Right renal pelvis (tissue), 4 donors: ENCODE measurements at places on chromosomes 11 and 22.

- no peak for DNase-seq
These were observed 1071.2 kb downstream of the BRD1 start for GRCh38 chr22:48756146-48757111.

- DNase-seq: no peak
These were observed 4.4 kb downstream of the APOL1 start for GRCh38 chr22:36257308-36257707.

GRCh38 chr11:120089036-120090001, 48.6 kb downstream of the TRIM29 start:
- DNase-seq: no peak

DNA sequence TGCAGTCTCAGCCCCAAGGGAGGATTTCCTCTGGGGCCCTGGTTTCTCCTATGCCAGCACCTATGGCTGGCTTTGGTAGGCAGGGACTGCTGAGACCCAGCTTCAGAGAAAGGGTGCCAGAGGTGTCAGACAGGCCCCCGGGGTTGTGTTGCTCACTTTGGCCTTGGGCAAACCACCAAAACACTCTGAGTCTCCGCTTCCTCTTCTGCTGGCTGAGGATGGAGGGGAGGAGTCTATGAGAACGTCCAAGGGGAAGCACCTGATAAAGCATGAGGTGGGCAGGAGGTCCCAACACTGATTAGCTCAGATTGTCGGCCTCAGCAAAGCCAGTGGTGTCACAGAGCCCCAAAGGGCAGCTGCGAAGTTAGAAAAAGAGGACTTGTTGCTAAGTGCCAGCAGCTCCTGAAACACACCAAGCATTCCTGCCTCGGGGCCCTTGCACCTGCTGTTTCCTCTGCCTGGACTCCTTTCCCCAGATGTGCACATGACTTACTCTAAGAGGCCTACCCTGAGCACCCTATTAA, 10.5 kb downstream of the SMTNL1 start:
- DNase-seq: no peak

DNA sequence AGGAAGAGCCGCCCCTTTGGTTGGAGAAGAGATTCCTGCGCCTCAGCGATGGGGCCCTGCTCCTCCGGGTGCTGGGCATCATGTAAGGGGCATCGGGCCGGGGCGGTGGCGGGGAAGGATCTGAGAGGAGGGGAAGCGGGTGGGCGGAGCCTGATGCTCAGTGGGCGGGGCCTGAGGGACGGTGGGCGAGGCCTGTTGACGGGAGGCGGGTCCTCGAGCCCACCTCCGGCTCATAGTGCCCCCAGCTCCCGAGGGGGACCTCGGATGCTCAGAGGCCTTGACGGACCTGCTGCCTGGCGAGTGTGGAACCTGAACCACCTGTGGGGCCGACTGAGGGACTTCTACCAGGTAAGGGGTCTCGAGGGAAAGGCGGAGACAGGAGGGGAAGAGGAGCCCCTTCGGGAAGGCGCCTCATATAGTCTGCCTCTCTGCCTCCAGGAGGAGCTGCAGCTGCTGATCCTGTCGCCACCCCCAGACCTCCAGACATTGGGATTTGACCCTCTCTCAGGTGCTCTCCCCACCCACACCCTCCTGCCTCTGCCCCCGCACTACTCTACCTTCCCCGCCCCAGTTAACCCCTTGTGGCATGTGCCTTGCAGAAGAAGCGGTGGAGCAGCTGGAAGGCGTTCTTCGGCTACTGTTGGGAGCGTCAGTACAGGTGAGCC, 799 bp downstream of the CCDC88B start:
- DNase-seq: no peak

DNA sequence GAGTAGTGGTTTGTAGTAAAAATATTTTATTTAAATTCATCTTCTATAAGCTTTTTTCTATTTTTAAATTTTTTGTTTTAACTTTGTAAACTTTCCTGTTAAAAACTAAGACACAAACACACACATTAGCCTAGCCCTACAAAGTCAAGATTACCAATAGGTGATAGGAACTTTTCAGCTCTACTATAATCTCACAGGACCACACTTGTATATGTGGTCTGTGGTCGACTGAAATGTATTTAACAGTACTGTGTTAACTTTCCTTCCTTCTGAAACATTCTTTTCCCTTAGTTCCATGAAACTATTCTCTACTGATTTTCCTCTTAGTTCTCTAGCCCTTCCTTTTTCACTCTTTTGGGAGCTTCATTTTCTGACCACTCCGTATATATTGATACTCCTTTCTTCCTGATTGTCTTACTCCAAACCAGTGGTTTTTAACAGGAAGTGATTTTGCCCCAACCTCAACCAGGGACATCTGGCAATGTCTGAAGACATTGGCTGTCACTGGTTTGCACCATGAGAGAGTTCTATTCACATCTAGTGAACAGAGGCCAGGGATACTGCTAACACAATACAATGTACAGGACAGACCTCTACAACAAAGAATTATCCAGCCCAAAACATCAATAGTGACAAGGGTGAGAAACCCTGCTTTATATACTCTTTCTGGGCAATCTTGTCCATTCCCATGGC, 8.8 kb downstream of the ZW10 start:
- no peak for DNase-seq

- DNase-seq: no peak
These were observed 7.3 kb upstream of the C11orf86 start for GRCh38 chr11:66967670-66968425.

DNA sequence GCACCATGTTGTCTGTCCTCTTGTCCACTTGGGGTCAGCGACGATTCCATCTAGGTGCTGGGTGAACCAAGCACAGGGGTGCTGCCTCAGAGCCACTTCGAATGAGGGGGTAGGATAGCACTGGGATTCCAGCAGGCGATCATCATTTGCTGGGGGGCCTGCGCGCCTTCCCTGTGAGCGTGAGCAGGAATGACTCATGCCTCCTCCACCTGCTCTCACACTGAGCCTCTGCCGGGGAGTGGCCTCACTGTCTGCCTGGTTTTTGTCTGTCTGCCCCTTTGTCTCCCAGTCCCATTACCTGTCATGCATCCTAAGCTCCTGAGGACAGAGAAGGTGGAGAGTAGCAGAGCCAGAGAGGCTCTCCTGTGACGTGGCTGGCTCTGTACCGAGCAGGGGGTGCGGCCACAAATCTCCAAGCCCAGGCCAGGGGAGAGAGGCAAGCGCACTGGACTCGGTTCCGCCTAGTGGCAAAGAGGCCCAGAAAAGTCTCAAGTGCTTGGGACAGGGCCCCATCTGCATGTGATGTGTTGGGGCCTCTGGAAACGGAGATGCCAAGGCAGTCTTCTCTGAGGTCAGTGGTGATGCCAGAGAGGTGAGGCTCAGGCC, 30.8 kb downstream of the RSPH14 start:
- no peak for DNase-seq

DNA sequence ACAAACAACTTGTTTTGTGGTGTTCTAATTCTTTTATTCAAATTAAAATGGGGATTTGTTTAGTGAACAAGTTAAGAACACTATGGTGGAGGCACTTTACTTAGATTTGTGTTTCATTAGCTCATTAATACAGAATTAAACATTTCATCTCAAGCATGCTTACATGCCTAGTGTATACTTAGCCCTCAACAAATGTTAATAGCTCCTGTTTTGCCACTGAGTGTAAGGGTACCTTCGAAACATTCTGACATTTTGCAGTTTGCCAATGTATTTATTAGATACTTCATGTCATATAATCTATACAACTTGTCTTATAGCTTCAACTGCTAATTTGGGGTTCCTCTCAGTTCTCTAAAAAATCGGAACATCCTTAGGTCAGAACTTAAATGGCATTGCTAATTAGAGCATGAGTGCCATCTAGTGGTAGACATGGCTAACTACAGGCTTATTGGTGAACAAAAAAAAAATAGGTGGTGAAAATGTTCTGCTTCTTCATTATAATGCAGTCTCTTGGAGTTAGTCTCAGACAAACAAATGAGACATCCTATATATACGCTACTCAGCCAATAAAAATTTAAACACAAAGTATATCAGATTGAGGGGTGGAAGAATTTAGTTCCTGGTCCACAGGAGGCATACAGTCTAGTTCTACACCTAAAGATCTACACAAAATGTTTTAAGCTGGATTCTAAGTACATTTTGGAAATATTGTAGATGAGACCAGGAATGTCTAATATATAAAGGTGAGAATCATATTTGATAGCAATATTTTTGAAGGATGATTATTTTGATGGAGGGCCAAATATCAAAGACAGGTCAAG, 4.9 kb upstream of the CNTN5 start:
- no peak for DNase-seq
